GM10248 (cell line): ENCODE measurements at places on chromosomes 1 and 21.
A peak's percentile ranks its signal among the peaks of the same experiment; 100 is the strongest.

- no peak for DNase-seq
Measured at GRCh38 chr1:8687039-8687438, 130.4 kb downstream of the RERE start.

DNA sequence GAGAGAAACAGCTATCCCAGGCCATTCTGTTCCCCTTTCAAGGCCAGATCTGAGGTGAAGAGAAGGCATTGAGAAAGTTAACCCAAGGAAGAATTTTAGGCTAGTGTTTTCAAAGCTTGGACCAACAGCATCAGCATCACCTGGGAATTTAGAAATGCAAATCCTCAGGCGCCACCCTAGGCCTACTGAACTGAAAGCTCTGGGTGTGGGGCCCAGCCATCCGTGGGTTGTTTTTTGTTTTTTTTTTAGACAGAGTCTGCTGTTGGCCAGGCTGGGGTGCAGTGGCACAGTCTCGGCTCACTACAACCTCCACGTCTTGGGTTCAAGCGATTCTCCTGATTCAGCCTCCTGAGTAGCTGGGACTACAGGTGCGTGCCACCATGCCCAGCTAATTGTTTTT is 98.6 kb downstream of the RNF220 start:
- DNase-seq = no peak

DNA sequence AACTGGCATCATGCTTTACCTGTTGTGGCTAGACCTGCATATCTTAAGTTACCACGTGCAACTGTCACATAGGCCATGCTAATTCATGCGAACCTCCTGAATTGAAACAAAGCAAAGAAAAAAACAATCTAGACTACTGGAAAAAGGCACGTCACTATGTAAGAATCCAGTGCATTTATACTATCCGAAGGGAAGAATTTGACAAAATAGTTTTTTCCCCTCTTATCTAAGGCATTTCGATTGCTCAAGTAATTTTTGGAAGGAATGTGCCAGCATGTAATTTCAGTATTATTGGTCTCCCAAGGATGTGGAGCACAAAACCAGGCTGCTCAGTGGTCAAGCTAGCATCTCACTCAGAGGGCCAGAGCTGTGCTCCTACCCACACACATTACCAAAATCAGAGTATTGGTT is 31.5 kb upstream of the C1orf198 start:
- DNase-seq = no peak

- no peak for DNase-seq
Measured at GRCh38 chr1:205275916-205276688, 45.4 kb downstream of the NUAK2 start.

DNA sequence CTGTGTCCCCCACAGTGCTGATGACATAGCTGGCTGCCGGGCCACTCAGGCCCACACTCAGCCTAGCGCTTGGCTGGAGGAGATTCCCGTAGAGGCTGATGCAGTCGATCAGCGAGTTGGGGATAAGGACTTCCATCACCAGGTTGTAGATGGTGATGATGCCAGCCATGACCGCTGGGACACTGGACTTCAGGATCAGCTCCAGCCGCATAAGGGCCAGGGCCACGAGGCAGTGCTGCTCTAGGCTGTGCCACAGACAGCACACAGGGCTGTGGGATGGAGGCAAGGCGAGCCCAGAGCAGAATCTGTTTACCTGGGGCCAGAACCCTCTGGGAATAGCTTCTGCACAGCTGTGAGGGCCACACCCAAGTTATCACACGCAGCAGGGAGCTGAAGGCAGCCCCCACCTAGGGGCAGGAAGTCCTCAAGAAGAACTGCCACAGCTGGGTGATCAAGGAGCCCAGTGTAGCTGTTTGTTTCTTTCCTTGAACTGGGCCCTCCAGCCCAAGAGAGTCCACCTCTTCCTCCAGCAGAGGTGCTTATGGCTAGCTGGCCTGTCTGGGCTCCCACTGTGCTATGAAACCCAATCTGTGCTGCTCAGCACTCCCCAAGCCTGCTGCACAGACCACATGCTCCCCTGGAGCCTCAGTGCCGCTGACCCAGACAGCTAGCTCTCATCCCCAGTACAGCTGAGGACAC is 6.2 kb downstream of the SLC2A1 start:
- peak; percentile 61 for DNase-seq

- DNase-seq = no peak
Measured at GRCh38 chr1:47725511-47725991, 271.6 kb downstream of the TRABD2B start.

DNA sequence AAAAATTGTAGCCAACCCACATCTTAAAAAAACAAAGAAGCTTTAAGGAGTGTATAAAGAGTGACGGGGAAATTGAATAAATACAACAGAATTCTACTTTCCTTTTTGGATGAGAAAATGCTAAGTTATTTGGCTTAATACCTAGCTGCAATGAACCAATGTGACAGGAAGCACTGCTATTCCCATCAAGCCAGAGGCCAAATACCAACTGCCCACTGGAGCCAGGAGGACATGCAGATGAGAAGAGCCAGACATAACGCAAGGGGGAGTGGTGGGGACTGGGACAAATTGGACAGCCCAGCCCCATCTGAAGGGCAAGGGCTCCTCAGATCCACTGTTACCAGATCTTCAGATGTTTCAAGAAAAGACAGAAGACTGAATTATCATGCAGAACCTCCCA is 25.7 kb downstream of the DNAJC11 start:
- DNase-seq = no peak

DNA sequence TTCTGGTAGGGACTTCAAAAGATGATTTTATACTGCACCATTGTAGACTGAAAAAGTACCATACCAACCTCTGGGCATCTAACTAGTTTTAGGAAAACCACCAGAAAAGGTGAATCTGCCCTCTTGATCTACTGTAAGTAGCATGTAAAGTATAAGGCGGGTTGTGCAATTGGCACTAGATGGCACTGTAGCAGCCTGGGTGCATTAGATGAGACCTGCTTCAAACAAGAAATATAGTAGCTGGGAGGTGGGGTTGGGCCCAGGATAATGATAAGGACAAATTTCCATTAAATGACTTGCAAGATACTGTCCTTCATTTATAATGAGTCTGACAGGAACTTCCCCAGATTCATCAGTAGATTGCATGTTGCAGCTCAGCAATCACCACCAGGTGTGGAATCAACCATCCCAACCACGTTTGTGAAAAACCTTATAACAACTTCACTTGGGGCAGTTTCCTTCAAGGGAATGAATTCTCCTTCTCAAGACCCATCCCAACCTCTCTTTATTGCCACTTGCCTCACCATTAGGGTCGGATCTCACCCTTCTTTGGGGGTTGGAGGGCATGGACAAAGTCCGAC is 37.3 kb upstream of the IL10 start:
- no peak for DNase-seq

DNA sequence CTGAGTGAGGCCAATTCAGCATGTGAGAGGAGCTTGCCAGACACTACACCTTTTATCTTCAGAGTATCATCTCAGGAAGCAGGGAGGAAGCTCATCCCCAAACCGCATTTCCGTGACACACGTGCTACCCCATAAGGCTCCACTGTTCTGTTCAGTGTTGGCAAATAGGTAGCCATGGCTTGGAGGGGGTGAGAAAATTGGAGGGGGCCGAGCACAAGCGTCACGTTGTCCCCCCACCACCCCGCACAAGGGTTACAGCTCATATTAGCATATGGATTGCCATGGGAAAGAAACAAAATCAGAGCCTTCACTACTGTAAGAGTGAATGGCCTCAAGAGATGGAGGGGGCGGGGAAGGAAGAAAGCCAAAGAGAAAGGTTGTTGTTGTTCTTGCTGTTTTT is 46.7 kb downstream of the OLIG1 start:
- no peak for DNase-seq
